ENCODE measurements at places on chromosomes 13 and 19. TPM values are rescaled to one million over a fixed set of nuclear protein-coding genes. Genes with fewer than 3 reads are reported as not detected.

DNA sequence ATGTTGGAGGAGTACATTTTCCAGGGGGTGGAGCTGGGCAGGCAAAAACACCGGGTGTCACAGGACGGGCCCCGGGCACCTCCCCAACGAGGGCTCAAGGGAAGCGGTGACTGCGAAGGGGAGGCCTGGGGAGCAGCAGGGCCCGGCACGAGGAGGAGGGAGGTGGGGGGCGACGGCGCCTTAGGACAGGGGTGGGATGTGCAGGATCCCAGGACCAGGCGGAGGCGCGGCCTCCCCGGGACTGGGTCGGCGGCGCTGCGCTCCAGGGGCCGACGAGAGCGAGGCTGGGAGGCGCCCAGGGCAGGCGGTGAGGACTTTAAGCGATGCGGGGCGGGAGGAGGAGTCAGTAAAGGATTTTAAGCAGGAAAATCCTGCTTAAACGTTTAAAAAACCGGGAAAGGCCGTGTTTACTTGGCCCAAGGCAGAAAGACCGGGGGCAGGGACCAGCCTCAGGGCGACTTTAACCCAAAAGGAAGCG, 427 bp downstream of the ZNF160 start:
- peak overlapping the region; percentile 67 for H3K4me3 ChIP-seq
- H3K27me3 ChIP-seq: no peaks in the 10 kb centered on the region
- peaks cover 9% of the 10 kb centered on the region for H3K4me1 ChIP-seq
- H3K27ac ChIP-seq: peak overlapping the region; percentile 87

DNA sequence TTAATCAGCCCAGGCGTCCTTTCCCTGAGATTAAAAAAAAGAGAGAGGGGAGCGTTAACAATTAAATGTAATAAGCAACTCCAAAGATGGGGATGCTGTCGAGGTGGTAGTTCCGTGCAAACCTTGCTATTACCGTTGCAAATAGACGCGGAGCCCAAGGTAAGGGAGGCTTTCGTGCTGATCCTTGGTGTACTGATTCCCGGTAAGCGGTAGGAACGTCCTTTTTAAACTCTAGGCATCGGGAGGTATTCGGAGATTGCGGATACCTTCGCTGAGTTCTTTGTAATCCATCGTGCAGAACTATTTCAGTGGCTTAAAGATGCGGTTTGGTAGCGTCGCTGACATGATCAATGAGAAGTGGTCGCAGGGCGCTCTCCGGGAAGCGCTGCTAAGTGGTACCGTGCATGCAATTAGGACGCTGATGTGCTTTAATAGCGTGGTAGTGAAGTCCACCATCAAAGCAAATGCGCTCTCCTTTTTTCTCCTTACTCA, 3.1 kb downstream of the SLITRK5 start:
- no peak overlapping the region for H3K27ac ChIP-seq
- H3K36me3 ChIP-seq: no peaks in the 10 kb centered on the region
- no peak overlapping the region for H3K4me3 ChIP-seq
- no peak for DNase-seq

The PLPPR3 gene
- total RNA-seq: 0.22 TPM

GRCh38 chr13:53638040-53638439, 609.4 kb downstream of the OLFM4 start:
- H3K4me3 ChIP-seq: no peak overlapping the region
- H3K27me3 ChIP-seq: no peaks in the 10 kb centered on the region
- no peak for DNase-seq
- no peak overlapping the region for H3K27ac ChIP-seq
- no peaks in the 10 kb centered on the region for H3K36me3 ChIP-seq
- no peaks in the 10 kb centered on the region for H3K4me1 ChIP-seq
